Left ventricle myocardium inferior (tissue), 1 donor: ENCODE measurements at places on chromosomes 2 and 18. TPM values are rescaled to one million over a fixed set of nuclear protein-coding genes. Genes with fewer than 3 reads are reported as not detected.

GRCh38 chr2:10784719-10785118 is 27.9 kb downstream of the PDIA6 start:
- no peaks in the 10 kb centered on the region for H3K27me3 ChIP-seq
- H3K36me3 ChIP-seq: peaks cover 100% of the 10 kb centered on the region
- no peak for DNase-seq

DNA sequence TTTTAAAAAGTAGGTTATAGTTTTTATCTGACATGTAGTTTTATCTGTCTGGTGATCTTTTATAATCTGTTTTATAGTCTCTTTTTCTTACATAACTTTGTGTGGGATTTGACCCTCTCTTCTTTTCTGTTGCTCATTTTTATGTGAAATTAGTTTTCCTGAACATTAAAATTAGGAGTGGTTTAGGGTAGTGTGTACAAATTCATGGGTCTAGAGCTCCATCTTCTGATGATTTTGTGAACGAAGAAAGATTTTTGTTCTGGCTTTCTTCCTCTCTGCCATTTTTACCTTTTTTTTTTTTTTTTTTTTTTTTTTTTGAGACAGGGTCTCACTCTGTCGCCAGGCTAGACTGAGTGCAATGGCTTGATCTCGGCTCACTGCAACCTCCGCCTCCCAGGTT is 46.6 kb downstream of the SLC30A6 start:
- no peaks in the 10 kb centered on the region for H3K27me3 ChIP-seq
- peaks cover 62% of the 10 kb centered on the region for H3K36me3 ChIP-seq
- H3K4me1 ChIP-seq: no peaks in the 10 kb centered on the region
- H3K27ac ChIP-seq: no peak overlapping the region
- no peak overlapping the region for H3K4me3 ChIP-seq

DNA sequence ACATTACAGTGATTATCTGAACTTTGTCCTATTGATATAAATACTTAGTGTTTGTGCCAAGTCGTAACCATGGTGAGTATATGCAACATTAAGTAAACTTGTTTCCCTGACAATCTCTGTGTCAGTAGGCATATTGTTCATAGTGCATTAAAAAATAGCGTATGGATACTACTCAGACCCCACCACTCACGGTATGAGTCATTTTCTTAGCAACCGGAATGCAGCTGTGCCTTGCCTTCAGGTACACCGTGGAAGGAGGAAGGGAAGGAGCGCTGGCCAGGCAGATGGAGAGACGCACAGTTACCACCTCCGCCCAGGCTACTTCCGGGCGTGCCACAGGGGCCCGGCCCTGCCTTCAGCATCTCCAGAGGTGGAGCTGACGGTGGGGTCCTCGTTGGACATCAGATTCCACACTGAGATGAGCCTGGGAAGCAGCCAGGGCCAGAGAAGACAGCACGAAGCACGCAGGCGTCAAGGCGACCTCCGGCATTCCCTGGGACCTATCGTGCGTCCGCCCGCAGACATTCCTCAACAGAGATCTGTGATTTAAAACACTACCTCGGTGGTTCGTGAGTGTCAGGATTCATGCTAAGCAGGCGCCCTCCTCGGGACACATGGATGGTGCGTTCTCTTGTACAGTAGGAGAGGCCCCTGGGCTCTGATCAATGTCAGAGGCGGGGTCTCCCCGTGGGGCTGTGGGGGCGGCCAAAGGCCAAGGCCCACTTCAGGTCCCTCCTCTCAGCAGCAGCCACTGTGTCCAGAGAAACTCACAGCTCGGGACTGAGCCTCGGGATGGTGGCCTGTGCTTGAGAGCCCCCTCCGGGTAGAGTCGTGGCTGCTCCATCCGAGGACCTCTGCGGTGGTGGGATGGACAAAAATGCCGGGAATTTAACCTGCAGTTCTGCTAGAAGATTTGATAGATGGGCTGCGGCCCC is 82.2 kb upstream of the HDAC4 start:
- no peak overlapping the region for H3K27ac ChIP-seq
- no peak overlapping the region for H3K4me3 ChIP-seq
- H3K27me3 ChIP-seq: peaks cover 53% of the 10 kb centered on the region
- no peaks in the 10 kb centered on the region for H3K4me1 ChIP-seq
- no peak for DNase-seq

GRCh38 chr2:234300932-234301823 is 195.7 kb downstream of the ARL4C start:
- DNase-seq: no peak
- H3K4me1 ChIP-seq: no peaks in the 10 kb centered on the region
- H3K27ac ChIP-seq: no peak overlapping the region
- H3K27me3 ChIP-seq: peaks cover 42% of the 10 kb centered on the region
- no peak overlapping the region for H3K4me3 ChIP-seq

DNA sequence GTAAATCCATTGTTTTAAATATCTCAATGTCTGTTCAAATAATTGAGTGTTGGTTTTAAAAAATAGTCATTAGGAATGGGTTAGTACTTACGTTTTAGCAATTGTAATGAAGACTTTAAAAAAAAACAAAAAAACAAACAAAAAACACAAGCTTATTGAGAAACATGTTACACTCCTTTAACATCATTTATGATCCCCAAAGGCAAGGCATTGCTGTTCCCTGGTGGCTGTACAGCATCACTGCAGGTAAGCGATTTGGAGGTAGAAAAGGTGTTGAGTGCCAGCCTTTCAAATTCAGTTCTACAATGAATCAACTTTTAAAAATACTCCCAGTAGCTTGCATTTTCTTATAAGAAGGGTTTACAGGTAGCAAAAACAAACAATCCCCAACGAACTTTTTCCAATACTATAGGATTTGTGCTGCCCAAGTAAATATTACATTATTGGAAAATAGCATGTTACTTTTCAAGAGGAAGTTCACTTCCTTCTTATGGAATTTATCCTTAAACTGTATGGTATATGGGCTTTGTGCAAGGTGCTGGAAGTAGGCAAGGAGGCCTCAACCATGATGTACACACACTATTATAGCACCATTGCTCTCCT is 27.5 kb downstream of the CNRIP1 start:
- H3K27ac ChIP-seq: no peak overlapping the region
- DNase-seq: no peak
- H3K27me3 ChIP-seq: no peaks in the 10 kb centered on the region
- H3K36me3 ChIP-seq: no peaks in the 10 kb centered on the region
- H3K4me3 ChIP-seq: no peak overlapping the region
- peaks cover 40% of the 10 kb centered on the region for H3K4me1 ChIP-seq

DNA sequence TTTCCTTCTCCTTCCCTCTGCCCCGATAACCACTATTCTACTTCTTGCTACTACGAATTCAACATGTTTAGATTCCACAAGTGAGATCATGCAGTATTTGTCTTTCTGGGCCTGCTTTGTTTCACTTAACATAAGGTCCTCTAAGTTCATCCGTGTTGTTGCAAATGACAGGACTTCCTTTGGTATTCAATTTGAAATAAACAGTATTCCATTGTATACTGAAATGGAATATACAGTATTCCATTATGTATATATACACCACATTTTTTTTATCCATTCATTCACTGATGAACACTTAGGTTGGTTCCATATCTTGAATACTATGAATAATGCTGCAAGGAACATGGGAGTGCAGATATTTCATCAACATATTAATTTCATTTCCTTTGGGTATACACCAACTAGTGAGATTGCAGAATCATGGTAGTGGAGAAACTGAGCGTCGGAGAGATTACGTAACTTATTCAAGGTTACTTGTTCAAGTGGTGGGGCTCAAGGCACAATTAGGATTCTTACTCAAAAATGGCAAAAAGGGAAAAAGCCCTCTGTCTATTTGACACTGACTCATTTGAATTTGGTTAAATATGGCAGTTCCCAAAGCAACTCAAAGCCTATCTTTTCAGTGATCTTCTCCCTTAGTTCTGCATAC is 85.1 kb downstream of the CHN1 start:
- H3K27me3 ChIP-seq: no peaks in the 10 kb centered on the region
- no peak for DNase-seq
- peaks cover 8% of the 10 kb centered on the region for H3K4me1 ChIP-seq
- no peak overlapping the region for H3K27ac ChIP-seq

DNA sequence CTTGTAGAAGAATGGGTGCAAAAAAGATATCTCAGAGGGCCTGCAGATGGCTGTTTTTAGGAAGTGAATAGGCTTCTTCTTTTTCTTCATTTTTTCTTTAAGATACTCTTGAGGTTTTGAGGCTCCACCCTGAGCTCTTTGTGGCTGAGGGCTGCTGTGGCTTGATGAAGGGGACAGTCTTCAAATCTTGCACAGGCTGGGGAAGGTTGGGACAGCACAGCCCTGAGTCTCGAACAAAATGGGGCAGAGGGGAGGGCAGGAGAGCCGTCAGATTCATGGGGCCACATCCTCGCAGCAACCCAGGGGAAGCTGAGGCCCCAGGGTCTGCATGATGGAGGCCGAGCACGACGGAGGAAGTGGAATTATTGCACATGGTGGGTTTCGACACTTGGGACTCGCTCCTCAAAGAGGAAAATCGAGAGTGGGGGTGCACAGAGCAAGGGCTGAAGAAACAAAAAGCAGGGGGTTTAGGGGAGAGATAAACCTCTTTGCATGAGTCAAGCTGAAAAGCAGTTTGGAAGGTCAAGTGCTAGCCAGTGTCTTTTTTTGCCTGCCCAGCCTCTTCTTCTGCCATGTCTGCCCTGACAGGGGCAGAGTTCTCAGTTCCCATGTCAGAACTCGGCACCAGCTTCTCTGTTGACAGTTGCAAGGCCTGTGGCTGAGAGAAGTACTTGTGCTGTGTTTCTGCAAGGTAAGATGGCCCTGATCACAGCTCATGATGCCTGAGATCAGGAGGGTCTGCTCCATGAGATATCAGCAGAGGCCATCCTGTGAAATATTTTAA is 19.5 kb downstream of the INPP4A start:
- DNase-seq: no peak
- no peaks in the 10 kb centered on the region for H3K27me3 ChIP-seq
- no peak overlapping the region for H3K4me3 ChIP-seq
- no peaks in the 10 kb centered on the region for H3K36me3 ChIP-seq

TGFA gene
- 1.1 TPM for total RNA-seq

STPG4 gene
- not detected for total RNA-seq
